ENCODE measurements at places on chromosomes 11 and 22. TPM values are rescaled to one million over a fixed set of nuclear protein-coding genes. Genes with fewer than 3 reads are reported as not detected.

Gene WDR74
- 69.2 TPM for total RNA-seq

Gene ARRB1
- total RNA-seq = 56.5 TPM

- no peak overlapping the region for H3K4me3 ChIP-seq
- no peak for DNase-seq
- H3K4me1 ChIP-seq = peaks cover under 1% of the 10 kb centered on the region
- no peaks in the 10 kb centered on the region for H3K27me3 ChIP-seq
Measured at GRCh38 chr11:8097926-8098325, 16.9 kb downstream of the TUB start.

- peaks cover 31% of the 10 kb centered on the region for H3K27me3 ChIP-seq
- DNase-seq = no peak
Measured at GRCh38 chr11:35661534-35661933, 1.0 kb upstream of the TRIM44 start.

DNA sequence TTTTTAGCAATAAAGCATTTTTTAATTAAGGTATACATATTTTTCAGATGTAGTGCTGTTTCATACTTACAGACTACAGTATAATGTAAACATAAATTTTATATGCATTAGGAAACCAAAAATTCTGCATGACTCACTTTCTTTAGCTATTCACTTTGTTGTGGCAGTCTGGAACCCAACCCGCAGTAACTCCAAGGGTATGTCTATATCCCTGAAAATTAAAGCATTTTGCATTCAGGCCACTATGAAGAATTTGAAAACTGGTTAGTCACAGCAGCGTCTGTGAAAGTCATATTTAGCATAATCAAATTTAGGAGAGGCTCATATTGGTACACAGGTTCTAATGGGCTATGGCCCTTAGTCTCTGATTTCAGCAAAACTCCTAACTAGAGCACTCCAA lies 46.8 kb downstream of the BBOX1 start:
- H3K27ac ChIP-seq = no peak overlapping the region
- DNase-seq = no peak
- no peak overlapping the region for H3K4me3 ChIP-seq
- peaks cover 7% of the 10 kb centered on the region for H3K36me3 ChIP-seq
- no peaks in the 10 kb centered on the region for H3K27me3 ChIP-seq

Data from neural crest cell (in vitro differentiated cells).